ENCODE measurements at places on chromosomes 12 and 14.

DNA sequence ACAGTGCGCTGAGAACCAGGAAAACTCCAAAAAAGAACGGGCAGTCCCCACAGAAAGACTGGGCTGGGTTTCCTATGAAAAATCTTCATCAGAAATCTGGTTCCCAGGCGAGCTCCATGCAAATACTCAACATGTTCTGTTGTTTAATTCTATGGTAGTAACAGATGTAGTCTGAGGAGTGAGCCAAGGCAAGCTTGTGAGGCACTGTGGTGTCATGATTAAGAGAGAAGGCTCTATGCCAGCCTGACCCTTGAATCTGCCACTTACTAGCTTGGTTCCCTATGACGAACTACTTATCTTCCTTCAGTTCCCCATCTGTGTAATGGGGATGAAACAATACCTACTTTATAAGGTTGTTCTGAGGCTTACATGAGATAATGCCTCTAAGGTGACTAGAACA lies 10.7 kb downstream of the POMT2 start:
- no peak for DNase-seq

GRCh38 chr12:105464406-105464805 lies 133.9 kb downstream of the C12orf75 start:
- no peak for DNase-seq

GRCh38 chr12:112207397-112207924 lies 82.1 kb downstream of the TRAFD1 start:
- no peak for DNase-seq

- no peak for DNase-seq
These were observed 128.8 kb upstream of the OR4E1 start for GRCh38 chr14:21802441-21802840.

DNA sequence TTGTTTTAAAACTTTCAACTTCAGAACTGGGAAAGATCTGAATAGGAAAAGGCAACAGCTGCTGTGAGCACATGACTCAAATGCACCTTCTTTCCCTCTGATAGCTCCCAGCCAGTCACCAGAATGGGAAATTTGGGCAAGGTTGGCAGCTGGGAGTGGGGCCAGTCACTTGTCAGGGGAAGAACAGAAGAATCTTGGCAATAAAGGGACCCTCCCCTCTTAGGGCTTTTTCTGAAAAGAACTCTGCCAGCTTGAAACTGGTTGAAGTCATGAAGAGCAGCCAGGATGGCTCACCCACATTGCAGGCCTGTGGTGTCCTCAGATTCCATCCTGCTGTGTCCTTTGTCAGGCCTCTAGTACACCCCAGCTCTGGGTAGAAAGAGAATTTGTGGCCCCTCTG lies 10.3 kb upstream of the RIC8B start:
- DNase-seq, result no peak

DNA sequence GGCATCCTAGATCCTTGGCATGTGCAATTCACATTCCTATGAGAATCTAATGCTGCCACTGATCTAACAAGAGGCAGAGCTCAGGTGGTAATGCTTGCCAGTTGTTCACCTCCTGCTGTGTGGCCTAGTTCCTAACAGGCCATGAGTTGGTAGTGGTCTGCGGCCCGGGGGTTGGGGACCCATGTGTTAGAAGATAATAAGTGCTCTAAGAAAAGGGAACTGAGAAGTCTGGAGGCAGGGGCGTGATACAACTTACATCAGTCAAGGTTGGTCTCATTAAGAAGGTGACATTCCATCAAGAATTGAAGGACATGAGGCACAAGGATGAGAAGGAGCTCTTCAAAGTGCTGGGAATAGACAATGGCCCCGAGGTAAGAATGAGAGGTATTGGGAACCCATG lies 49.3 kb downstream of the OVCH1 start:
- DNase-seq, result no peak

DNA sequence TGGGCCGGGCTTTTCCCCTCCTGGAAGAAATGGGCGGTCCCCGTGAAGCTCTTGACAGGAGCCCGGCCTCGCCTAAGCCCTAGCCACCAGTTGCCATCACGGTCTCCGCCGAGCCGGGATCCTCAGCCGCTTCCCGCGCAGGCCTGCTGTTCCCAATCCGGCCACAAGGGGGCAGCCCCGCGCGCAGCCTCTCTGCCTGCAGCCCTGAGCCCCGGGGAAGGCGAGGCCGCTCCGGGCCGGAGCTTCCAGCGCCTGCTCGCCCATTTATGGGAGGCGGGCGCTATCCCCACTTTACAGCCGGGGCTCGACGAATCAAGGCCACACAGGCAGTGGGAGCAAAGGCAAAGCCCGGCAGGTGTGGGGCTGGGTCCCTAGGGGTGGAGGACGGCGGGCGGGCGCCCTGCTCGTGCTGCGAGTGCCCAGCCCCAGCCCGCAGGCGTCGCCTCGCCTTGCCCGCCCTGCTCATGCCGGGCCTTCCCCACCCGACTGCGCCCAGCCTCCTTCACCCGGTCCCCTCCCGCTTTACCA lies 61.5 kb downstream of the LGMN start:
- DNase-seq, result peak; percentile 25

DNA sequence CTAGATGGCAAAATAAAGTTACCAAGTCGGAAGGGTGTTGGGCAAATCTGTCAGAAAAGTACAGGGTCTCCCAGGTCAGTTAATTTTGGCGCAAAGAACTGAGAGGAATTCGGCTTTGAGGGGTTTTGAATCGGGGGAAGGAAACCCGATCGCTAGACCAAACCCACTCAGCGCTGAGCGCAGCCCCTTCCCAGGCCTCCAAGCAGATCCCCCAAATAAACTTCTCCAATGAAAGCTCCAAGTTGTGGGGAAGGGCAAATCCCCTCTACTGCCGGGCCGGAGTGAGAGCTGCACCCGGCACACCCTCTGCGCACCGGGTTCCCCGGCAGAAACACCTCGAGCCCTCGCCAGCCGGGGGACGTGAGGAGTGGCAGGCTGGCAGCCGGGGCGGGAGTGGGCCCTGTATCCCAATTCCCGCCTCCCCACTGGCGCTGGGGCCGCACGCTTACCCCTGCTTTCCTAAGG lies 441 bp downstream of the E2F7 start:
- no peak for DNase-seq

DNA sequence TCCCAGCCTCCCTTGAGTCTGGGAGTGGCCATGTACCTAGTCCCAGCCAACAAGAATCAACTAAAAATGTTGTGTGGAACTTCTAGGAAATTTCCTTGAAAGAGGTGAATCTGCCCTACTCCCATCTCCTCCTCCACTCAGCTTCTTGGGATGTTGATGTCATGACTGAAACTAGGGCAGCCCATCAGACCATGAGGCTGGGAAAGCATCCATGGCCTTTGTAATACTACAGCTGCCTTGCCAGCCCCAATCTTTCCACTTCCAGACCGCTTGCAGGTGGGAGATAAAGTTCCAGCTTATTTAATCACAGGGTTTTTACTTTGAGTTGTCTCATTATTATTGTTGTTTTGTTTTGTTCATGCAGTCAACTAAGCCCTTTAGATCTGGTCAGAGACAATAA lies 170.3 kb upstream of the LMNTD1 start:
- no peak for DNase-seq

DNA sequence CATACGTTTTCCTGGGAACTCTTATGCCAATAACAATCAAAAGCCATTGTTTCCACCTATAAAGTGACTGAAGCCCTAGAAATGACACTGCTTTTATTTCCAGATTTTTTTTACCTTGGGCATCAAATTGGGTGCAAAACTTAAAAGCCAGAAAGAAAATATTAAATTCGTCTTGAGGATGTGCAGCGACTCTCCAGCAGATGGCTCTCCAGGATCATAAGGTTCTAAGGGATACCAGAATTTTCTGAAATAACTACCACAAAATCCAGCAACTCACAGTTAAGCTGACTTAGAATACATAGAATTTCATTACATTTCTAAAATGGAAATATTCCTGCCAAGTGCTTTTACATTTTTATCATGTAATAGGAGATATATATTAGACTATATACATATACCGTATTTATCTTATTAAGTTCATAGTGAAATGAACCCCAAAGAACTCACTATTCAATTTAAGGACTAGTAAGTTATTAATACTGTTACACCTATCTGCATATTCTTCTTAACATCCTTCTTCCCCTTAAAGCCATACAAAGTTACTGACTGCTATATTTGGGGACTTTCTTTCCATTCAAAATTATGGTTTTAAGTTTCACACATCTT lies 44.0 kb downstream of the ARMH4 start:
- peak; percentile 37 for DNase-seq

- DNase-seq, result no peak
These were observed 38.2 kb downstream of the SLC8B1 start for GRCh38 chr12:113296557-113297213.

- no peak for DNase-seq
These were observed 113.0 kb downstream of the RMST start for GRCh38 chr12:97575403-97576193.

DNA sequence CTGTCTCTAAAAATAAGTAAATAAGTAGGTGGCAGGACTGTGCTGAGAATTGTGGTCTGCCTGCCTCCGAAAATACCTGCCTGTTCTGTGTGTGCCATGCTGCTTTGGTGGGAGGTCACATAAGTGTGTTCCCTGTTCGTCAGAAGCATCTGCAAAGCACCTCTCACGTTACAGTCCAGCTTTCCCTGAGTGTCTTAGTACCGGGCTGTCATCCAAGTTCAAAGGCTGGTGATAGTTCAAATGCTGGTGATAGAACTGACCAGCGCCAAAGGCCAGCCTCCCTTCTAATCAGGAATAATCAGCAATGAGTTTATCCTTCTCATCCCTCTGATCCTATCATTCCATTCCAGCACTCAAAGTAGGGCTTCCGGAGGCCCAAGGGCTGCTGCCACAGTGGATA lies 5.6 kb downstream of the CABP1 start:
- no peak for DNase-seq

DNA sequence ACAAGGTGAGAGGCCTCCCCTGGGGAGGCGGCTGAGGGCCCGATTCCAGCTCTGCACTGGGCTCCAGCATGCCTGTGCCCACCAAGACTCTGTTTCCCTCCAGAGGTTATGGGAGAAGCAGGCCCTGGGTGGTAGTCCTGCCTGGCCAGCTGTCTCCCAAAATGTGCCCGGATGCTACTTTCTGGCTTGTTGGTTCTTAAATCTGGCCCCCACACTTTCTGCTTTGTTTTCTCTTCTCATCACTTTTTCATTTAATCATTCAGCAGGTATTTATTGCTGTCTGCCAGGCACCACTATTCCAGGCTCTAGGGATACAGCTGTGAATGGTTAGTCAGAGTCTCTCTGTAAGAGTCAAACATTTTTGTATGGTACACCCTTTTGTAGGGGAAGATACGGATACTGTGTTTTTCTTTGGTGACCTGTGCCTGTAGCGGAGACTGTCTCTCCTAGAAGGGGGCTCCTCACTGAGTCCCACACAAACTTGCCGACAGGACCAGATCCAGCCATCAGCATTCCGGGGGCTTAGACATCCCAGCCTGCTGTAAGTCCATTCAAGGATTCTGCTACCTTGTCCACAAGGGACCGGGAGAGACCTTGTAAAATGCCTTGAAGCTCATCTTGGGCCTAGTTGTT lies 3.8 kb downstream of the DHRS2 start:
- DNase-seq, result no peak

GRCh38 chr12:18375583-18375982 lies 114.3 kb downstream of the PIK3C2G start:
- DNase-seq, result no peak

GRCh38 chr12:131131808-131132117 lies 178.1 kb downstream of the ADGRD1 start:
- DNase-seq, result no peak

DNA sequence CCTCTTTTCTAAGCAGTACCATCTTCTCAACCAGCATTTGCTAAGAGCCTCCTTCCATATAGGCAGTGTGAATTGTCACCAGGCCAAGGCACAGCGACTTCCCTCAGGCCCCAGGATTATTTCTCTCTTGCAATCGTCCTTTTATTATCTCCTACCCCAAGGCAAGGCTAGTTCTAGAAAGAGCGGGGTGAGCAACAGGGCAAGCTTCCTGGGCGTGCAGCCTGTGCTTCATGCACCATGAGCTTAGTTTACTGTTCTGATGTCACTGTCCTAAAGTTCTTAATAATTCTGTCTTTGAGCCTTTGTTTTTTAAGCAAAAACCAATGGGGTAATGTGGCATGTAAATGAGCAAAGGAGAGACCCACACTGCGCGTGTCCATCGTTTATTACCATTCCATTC lies 27.9 kb downstream of the DUSP6 start:
- no peak for DNase-seq

- DNase-seq, result no peak
These were observed 100.0 kb downstream of the ARF6 start for GRCh38 chr14:49992901-49993339.

All from DND-41 (cell line).